ENCODE measurements at places on chromosomes 12 and 14.

GRCh38 chr12:61629702-61630101 is 630.5 kb upstream of the USP15 start:
- no peak for DNase-seq

DNA sequence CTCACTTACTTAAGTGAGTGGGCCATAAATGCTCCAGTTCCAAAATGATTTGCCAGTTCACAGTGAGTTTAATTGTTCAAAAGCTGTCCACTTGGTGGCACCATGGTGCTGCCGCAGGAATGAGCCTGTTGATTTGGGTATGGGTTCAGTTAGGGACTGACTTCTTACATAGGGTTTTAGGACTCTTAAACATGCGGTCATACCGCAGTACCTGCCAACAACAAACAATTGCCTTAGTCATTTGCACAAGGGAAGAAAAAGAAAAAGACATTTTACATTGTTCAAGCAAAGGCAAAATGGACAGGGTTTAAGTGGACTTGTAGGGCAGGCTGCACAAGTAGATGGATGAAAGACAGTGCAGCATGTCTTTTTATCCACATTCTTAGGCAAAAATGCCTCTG is 80.0 kb upstream of the DBX2 start:
- peak; percentile 55 for DNase-seq

DNA sequence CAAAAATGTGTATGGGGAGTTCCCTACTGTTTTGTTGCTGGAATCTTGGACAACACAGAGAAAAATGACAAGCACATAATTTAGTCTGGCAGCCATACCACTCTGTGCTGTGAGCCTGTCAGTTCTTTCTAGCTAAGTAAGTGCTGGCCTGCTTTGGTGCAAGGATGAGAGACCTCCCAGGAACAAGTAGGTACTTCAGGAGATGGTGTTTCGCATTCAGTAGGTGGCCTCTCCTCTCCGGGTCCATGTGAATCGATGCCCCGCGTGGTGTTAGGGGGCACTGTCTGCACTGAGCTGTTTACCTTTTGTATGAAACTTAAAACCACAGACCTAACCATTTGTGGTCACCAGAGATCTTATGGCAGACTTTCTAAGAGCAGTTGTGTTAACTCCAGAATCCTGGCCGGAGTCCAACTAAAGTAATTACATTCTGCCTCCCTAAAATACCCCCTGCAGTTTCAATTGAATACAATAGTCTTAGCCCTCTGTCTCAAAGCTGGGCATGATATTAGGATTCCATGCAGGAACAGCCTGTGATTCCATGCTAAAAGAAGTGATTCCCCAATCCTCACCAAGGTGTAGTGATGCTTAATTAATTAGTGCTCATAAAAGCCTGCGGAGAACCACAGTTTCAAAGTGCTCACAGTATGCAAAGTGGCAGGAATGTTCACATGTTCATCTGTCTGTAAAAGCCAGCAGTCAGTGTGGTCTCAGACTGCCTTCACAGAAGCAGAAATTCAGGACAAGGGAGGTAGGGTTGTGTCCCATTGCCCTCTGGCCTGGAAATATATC is 64.2 kb downstream of the LLPH start:
- no peak for DNase-seq

GRCh38 chr12:86774841-86775388 is 518.7 kb upstream of the MGAT4C start:
- DNase-seq, result no peak

DNA sequence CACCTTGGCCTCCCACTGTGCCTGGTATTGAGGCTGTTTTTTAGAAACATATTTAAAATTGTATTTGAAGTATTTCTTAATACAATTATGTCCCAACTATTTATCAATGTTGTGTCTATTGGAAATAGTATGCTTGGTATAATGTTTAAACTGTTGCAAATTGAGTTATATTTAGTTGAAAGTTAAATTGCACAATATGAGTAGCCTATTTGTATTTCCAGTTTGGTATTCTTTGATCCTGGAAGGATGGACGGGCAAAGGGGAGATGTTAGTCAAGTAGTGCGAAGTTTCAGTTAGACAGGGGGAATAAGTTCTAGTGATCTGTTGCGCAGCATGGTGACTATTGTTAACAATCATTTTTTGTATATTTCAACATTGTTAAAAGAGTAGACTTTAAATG is 111.5 kb downstream of the NUBPL start:
- no peak for DNase-seq

GRCh38 chr14:53570411-53571387 is 385.9 kb downstream of the BMP4 start:
- DNase-seq, result no peak

- no peak for DNase-seq
These were observed 82.5 kb downstream of the MAP3K9 start for GRCh38 chr14:70726651-70727375.

GRCh38 chr14:90758959-90759358 is 57.3 kb downstream of the TTC7B start:
- peak; percentile 4 for DNase-seq

- no peak for DNase-seq
These were observed 68.3 kb downstream of the ALG10B start for GRCh38 chr12:38384816-38385378.

DNA sequence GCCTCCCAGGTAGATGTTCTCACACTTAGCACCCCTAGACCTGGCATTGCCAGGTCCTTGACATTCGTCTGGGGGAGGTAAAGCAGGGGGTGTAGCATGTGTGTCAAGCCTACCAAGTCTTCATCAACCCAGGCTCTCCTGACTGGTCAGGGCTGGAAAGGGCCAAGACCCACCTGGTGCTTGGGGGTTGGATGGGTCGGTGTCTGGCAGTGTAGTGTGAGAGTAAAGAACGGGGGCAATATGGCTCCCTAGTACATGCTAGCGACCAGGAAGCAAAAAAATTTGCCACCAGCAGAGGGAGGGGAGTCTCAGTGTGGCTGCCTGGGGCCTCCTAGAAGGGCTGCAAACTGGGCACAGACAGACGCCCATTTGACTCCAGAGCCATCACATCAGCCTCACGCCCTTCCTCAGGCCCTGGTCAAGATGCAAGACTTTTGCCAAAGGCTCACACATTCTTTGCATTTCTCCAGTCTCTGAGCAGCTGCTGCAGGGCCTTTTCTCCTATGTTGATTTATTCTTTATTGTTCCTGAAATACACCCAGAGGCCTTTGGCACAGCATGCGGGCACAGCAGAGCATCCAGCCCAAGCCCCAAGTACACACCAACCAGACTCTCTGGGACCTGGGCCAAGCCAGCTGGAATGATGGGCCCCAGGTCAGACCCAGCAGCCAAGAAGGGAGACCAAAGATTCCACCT is 38.3 kb upstream of the PNMA1 start:
- no peak for DNase-seq

DNA sequence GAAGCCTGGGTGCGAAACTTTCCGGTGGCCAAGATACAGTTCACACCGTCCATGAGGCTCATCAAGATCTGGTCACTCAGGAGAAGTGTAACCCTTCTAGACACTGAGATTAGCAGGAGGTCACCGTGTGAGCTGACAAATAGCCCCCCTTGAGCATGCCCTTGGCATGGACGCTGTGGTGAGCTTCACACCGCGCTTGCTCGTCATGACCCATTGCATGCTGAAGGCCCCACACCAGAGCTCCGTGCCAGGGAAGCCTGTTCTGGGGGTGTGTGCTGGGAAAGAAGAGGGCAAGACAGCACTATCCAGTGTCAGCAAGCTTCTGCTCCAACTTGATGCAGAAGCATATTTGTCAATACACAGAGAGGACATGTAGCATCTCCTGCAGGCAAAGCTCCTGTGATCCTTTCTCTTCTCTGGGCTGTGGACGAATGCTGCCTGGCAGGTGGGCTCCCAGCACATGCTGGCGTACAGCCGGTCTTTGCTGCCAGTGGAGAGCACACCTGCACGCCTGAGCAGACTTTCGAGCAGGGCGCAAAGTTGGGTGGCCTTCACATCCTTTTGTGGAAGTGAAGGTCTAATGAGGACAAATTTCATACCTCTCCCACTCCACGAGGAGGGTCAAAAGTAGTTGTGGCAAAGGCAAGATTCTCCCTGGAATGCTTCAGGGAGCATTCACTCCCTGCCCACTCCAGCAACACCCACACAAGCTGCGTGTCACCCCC is 126.9 kb upstream of the FKBP4 start:
- DNase-seq, result no peak

GRCh38 chr12:85823436-85824180 is 12.6 kb downstream of the RASSF9 start:
- DNase-seq, result no peak

DNA sequence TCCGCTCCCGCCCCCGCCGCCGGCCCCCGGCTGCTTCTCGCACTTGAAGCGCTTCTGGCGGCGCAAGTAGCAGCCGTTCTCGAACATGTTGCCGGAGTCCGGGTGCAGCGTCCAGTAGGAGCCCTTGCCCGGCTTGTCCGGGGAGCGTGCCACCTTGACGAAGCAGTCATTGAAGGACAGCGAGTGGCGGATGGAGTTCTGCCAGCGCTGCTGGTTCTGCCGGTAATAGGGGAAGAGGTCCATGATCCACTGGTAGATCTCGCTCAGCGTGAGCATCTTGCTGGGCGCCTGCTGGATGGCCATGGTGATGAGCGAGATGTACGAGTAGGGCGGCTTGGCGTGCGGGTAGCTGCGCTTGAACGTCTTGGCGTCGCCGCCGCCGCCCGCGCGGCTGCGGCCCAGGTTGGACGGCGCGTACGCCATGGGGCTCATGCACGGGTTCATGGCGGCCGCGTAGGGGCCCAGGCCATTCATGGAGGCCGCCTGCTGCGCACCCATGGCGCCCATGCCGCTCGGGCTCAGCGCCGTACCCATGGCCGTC is 3.0 kb downstream of the FOXA1 start:
- DNase-seq, result no peak
